HT1080 (cell line): ENCODE measurements at places on chromosomes 6 and 20. TPM values are rescaled to one million over a fixed set of nuclear protein-coding genes. Genes with fewer than 3 reads are reported as not detected.

PKHD1 gene
- total RNA-seq = not detected in 2 replicates

TREML2 gene
- total RNA-seq = not detected in 2 replicates

ENPP1 gene
- total RNA-seq = 17.9 and 24.7 TPM in 2 replicates

EFCAB8 gene
- not detected in 2 replicates for total RNA-seq

SOBP gene
- 1.9 and 4.3 TPM in 2 replicates for total RNA-seq

FAM162B gene
- not detected in 2 replicates for total RNA-seq

ECHDC1 gene
- total RNA-seq = 43.6 and 53.1 TPM in 2 replicates

- no peak for DNase-seq
Observed at GRCh38 chr6:11738234-11738633, 40.4 kb downstream of the ADTRP start.

DNA sequence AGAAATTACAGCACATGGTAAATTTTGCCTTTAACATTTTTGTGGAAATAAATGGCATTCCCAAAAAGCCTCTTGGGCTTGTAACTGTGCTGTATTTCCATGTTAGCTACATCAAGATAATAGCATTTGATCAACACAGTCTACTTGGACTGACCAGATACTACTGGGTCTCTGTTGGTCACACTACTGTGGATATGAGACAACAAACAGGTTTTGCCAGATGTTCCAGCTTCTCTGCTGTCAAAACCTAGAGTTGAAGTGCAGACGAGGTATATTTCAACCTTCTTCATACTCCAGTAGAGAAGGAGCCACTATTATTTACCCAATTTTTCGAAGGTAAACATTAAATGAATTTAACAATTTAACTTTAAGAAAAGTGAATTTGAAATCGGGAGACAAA is 284.7 kb upstream of the CITED2 start:
- no peak for DNase-seq

DNA sequence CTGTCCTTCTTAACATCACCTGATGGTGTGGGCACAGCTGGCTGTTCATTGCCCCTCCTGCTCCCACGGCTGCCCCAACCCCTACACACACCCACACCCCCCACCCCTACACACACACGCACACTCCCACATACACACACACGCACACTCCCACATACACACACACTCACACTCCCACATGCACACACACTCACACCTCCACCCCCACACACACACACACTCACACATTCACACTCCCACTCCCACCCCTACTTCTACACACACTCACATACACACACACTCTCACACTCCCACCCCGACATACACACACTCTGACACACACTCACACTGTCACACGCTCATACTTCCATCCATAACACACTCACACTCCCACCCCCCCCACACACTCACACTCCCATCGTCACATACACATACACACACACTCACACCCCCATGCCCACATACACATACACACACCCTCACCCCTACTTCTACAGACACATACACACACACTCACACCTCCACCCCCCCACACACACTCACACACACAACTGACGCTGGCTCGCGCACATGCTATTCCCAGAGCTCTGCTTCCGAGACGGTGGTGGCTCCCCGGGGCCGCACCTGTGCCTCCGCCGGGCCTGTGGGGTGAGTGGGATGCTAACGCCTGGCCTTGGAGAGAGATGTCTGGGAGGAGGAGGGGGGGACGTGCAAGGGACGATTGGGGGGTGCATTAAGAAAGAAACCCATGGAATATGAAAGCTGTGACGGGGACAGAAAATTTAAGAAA is 174.8 kb upstream of the QKI start:
- no peak for DNase-seq

- no peak for DNase-seq
Observed at GRCh38 chr20:59824711-59825562, 108.5 kb downstream of the SYCP2 start.

DNA sequence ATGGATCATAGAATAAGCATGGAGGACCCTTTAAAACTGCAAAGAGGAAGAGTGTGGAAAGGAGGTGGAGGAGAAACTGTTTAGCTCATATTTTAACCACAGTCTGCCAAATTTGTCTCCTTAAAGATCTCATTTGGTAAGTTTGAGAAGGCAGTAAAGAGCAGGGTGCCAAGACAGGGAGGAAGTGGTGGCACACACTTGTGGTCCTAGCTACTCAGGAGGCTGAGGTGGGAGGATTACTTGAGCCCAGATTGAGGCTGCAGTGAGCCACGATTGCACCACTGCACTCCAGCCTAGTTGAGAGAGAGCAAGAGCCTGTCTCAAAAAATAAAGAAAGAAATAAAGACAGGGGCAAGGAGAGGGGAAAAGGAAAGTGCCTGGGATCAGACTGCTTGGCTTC is 16.8 kb upstream of the DCBLD1 start:
- DNase-seq = no peak

- peak; percentile 30 for DNase-seq
Observed at GRCh38 chr6:33812669-33813068, 8.9 kb upstream of the MLN start.

DNA sequence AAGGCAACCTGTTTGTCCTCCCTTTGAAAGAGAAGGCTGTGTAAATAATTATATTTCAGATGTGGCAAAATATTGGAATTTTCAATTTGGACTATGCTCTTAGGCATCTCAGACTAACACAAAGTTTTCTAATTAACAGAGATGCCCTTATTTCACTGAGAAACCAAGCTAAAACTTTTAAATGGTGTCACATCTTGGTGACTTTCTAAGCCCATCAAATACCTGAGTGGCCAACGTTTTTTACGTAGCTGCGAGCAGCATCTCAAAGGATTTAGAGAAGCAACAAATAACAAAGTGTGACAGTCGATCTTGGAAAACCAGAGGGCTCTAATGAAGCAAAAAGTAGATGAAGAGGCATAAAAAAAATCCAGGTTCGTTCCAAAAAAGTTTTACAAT is 3.4 kb upstream of the HEY2 start:
- DNase-seq = no peak

- DNase-seq = peak; percentile 59
Observed at GRCh38 chr20:50467718-50468356, 42.3 kb upstream of the PTPN1 start.

DNA sequence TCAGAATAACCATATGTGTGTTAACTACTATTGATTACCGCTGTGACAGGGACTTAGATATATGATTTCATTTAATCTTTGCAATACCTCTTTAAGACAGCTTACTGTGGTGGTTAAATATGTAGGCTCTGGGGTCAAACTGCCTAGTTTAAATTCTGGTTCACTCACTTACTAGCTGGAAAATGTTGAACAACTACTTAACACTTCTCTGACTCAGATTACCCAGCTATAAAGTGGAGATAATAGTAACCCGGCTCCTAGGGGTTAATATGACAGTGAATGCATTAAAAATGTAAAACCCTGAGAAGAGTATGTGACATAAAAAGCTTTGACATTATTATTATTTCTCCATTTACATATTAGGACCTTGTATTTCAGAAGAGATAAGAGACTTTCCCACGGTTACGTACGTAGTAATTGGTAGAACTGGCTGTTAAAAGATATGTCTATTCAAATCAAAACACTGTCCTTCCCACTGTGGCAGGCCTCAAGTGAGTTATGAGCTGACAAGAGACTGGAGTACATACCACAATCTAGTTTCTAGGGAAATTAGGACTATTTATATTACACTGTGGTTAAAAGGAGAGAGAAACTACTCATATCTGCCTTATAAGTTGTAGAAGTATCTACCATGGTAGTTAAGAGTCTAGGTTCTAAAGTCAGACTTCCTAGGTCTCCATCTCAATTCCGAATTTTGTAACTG is 4.4 kb upstream of the PLCB1 start:
- no peak for DNase-seq

GRCh38 chr6:127102299-127102698 is 16.2 kb upstream of the RSPO3 start:
- peak; percentile 82 for DNase-seq

DNA sequence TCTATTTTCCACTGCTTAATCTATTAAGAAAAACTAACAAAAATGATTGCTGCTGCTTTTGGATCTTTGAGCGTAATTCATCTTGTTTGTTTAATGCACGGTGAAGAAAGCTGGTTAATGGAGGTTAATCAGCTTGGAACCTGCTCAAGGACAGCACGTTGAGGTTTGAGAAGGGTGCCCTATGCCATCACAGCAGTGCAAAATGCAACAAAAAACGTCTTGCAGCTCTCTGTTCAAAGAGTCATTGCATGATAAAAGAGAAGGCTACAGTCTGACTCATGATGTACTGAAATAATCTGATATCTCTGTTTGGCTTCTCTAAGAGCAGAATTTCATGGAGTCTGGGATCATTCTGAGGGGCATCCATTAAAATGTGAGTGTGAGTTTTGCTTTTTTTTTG is 80.6 kb upstream of the PREP start:
- peak; percentile 30 for DNase-seq

- no peak for DNase-seq
Observed at GRCh38 chr6:6164367-6164766, 156.1 kb downstream of the F13A1 start.

DNA sequence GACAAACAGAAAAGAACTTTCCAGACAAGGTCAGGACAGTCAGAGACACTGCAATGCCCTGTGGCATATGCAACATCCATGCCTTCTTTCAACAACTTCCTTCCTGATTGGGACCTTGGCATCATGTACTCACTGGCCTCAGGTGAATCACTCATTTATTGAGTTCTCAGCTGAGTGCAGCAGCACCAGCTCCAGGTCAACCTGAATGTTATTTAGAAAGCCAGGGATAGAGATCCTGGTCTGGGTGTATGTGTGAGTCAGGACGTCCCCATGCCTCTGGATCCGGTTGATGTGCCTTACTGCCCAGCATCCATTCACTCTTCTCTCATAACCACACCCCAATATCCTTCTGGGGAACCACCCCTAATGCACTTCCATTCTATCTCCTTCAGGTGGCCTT is 54.4 kb downstream of the SNRNP48 start:
- DNase-seq = peak; percentile 66

GRCh38 chr6:159125014-159125609 is 44.1 kb upstream of the FNDC1 start:
- no peak for DNase-seq

- peak; percentile 13 for DNase-seq
Observed at GRCh38 chr6:35808688-35809087, 3.5 kb downstream of the LHFPL5 start.

DNA sequence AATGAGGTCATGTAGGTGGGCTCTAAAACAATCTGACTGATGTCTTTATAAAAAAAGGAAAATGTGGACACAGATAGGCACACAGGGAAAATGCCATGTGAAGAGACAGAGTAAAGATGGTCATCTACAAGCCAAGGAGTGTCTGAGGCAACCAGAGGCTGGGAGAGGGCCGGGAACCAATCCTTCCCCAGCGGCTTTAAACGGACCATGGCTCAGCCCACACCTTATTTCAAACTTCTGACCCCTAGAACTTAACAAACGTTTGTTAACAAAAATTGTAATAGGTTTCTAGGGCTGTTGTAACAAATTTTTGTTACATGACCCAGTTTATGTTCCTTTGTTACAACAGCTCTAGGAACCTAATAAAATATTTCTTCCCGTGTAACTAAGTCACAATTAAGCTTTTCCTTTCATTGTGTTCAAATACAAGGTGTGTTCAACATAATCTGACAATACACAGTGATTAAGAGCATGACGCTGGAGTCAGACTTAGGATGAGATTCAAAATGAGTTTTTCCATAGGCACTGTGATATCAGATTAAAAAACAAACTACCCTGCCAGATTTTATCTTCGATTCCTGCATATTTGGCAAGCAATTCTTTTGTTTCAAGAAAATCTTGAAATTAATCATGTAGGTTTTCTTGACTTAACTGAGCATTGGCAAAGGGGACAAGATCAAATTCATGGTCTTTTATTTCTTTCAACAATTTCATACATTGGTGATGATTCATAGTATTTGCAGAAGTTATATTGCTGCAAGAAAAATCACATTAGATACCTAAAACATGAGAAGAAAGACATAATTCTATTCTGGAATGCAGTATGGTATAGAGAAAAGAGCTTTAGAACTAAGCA is 169.5 kb upstream of the RIPOR2 start:
- DNase-seq = no peak

DNA sequence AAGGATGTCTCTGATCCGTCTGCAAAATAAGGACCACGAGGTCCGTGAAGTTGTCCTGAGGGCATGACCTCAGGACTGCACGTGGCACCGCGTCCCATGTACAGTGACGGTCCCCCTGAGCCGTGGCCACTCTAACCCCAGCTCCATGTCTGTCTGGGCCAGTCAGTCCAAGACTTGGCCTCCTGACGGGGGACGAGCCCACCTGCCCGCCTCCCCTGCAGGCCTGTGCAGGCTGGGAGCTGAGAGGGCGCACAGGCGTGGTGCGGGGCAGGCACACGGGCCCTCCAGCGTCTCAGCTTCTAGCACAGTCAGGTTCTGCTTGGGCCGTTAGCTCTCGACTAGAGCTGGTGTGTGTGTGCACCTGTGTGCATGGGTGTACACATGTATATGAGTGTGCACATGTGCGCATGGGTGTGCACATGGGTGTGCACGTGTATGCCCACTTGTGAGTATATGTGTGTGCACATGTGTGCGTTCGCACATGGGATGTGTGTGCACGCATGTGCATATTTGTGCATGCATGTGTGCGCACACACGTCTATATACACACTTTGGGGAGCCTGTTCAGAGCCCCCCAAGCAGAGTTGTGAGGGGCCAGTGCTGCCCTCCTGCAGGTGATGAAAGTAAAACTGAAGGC is 307.0 kb downstream of the TAF4 start:
- no peak for DNase-seq

DNA sequence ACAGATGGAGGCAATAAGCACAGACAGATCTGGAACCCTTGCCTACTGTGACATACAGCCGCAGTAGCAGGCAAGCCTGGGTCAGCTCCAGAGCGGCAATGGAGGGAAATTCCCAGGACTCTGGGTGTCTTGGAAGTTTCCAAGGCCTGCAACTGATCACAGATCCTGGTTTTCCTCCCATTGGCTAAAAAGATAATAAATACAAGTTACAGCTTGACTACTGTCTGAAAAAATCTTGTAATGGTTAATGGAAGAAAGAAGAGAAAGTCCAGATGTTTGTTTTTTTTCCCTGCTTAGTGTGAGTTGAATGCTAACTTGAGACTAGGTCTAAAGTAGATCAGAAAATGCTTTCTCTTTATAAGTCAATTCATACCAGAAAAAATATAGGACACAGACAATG is 307.6 kb downstream of the ALDH8A1 start:
- no peak for DNase-seq

- DNase-seq = no peak
Observed at GRCh38 chr6:125793863-125794262, 3.1 kb downstream of the NCOA7 start.

- DNase-seq = no peak
Observed at GRCh38 chr6:141764388-141764787, 368.3 kb upstream of the GJE1 start.
